Esophagus squamous epithelium (tissue), 5 donors: ENCODE measurements at places on chromosomes 12 and 14.

GRCh38 chr14:86357876-86358275 is 827.9 kb downstream of the FLRT2 start:
- no peak for DNase-seq

- DNase-seq = no peak
These were observed 3.5 kb downstream of the LYZ start for GRCh38 chr12:69351462-69352236.

GRCh38 chr12:55767156-55767555 is 24.2 kb downstream of the GDF11 start:
- DNase-seq = no peak

- DNase-seq = no peak
These were observed 211.0 kb upstream of the NUDT4 start for GRCh38 chr12:93166541-93167307.

GRCh38 chr12:115351514-115352077 is 667.6 kb upstream of the TBX3 start:
- DNase-seq = no peak

GRCh38 chr12:96502477-96502876 is 13.1 kb downstream of the CFAP54 start:
- no peak for DNase-seq

- no peak for DNase-seq
These were observed 1.7 kb upstream of the JPH4 start for GRCh38 chr14:23580152-23580926.

DNA sequence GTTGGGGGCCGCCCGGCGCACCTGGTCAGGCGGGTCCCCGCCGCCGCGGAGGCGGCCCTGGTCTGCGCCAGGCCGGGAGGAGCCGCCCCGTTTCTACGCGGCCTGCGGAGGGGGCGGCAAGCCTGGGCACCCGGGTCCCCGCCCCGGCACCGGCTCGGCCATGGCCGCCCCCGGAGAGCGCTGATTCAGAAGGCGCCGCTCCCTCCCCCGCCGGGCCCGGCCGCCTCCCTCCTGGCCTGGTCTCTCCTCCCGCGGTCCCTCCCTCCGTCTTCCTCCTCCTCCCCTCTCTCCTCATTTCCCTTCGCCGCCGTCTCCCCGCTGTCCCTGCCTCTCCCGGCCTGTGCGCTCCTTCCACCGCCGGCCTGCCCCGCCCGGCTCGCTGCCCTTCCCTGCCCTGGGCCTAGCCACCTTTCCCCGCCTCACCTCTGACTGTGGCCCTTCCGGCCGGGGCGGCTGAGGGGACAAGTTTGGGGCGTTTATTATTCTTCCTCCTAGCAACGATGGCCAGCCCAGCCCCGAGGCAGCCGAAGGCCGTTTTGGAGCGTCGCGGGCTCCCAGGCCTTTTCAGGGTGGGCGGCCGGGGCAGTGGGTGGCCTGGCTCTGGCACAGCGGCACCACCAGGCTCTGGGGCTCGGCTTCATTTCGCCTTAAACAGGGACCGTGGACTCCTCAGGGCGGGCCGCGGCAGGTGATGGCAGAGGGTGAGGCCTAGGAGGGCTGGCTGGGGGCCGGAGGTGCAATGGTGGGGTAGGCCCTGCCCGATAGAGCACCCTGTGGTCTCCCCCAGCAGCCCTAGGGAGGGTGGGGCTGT is 768 bp downstream of the CEP170B start:
- DNase-seq = no peak

- no peak for DNase-seq
These were observed 2.7 kb downstream of the CFAP251 start for GRCh38 chr12:121921066-121921465.

DNA sequence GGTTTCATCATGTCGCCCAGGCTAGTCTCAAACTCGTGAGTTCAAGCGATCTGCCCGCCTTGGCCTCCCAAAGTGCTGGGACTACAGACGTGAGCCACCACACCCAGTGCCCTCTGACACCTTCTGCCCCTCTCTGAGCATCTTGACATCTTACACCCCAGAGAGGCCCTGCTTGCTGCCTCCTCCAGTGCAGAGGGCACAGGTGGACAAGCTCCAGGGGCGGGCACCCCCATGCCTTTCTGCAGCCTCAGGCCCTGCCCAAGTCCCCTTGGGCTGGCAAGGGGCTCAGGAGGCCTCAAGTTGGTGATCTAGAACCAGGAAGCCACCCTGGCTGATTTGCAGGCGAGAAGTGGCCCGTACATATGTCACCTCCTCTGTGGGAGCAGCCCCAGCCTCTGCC is 11.2 kb upstream of the SH2B3 start:
- no peak for DNase-seq

- DNase-seq = no peak
These were observed 55.3 kb upstream of the STON2 start for GRCh38 chr14:81455390-81455789.

- no peak for DNase-seq
These were observed 750.9 kb upstream of the STXBP6 start for GRCh38 chr14:25800841-25801240.

DNA sequence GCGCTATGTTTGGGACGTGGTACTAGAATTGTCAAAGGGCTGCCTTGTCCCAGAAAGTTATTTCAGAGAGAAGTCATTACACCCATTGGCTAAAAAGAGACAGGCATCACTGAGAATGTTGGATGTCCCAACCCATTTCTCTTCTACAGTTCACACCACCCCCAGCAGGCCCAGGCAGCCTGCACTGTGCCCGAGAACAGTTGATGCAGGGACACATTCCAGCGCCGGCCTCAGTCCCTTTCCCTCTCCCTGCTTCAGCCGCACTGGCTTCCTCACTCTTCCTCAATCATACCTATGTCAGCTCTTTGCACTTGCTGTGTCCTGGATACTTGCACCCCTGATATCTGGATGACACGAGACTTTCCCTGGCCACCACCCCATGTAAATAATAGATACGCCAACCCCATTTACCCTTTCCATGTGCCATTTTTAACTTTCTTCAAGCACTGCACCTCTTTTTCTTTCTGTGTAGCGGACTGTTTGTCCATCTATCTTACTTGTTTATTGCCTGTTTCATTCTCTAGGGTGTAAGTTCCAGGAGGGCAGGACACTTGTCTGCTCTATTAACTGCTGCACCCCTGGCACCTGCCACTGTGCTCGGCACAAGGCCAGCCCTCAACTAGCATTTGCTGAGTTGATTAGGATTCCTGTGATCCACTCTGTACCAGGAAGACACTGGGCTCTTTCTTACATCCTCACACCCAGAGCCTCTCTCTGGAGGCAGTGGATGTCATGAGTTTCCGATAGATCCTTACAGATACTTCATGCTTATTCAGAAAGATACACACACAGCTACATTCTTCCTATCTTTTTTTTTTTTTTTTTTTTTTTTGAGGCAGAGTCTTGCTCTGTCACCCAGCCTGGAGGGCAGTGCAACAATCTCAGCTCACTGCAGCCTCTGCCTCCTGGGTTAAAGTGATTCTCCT is 76.6 kb upstream of the CEP83 start:
- no peak for DNase-seq

- no peak for DNase-seq
These were observed 48.6 kb downstream of the RIMBP2 start for GRCh38 chr12:130667421-130667960.

- no peak for DNase-seq
These were observed 52.0 kb downstream of the PRORP start for GRCh38 chr14:35174342-35174741.

GRCh38 chr12:127531542-127531941 is 735.4 kb upstream of the TMEM132C start:
- DNase-seq = no peak

GRCh38 chr12:122835750-122836026 is 431 bp downstream of the HIP1R start:
- no peak for DNase-seq

- DNase-seq = no peak
These were observed 1.8 kb downstream of the ARID2 start for GRCh38 chr12:45731190-45731775.

GRCh38 chr14:96747006-96747405 is 50.2 kb upstream of the VRK1 start:
- DNase-seq = no peak

DNA sequence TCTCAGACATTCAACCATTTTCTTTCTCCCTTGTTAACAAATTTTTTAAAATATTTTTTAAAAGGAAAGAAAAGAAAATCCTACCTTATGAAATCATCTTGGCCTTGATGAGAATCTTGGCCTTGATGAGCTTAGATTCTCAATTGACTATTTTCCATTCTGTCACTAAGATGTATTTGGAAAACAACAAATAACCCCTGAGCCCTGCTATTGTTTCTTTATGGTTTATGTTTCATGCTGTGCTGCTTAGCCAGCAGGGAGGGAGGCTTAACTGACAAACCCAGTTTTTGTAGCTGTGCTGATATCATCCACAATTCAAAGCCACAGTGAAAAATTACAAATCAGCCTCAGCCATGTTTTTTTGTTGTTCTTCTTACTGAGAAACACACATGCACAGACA is 404.1 kb downstream of the RAD51B start:
- no peak for DNase-seq

GRCh38 chr12:76560086-76560491 is 518 bp upstream of the OSBPL8 start:
- DNase-seq = no peak

- no peak for DNase-seq
These were observed 193.9 kb downstream of the BCAT1 start for GRCh38 chr12:24754690-24755638.

- DNase-seq = no peak
These were observed 76.8 kb upstream of the PLEKHA5 start for GRCh38 chr12:19052689-19053088.

- no peak for DNase-seq
These were observed 14.5 kb upstream of the TESPA1 start for GRCh38 chr12:54998958-54999510.

DNA sequence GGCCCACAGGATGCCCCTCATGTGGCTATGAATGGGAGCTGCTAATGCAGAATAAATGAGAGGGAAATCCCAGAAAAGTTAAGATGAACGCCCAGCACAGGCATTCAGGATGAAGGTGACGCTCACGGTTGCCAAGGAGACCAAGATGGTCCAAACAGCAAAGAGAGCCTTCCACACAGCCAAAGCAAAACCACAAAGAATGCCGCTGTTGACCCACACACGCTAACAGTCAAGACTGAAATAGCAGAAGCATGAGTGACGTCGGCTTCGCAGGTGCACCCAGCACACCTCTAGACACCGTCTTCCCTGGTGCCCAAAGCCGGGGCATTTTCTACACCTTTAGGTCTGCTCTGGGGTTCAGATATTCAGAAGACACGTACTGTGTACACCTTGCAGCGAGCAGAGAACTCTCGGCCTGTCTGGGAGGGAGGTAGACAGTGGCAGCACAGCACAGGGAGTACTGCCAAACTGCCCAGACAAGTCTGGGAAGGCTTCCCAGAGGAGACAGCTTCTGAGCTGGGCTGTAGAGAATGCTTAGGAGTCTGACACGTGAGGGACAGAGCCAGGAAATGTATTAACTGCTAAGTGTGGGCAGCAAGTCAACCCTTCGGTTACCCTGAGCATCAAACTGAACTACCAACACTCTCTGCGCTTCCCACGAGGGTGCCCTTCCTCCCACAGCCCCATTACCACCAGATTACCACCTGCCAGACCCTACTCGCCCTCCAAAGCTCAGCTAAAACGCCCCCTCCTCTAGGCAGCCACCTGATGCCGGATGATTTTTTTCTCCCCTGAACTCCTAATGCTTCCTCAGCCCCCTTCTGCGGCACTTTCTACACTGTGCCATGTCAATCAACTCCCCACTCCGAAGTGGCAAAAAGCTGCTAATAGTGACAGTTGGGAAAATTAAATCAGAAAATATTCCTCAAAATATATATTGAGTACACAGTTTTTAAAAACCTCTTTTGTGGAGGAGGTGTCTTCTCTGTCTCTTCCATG is 50.1 kb downstream of the CCDC88C start:
- DNase-seq = no peak

- DNase-seq = no peak
These were observed 1.4 kb downstream of the PPM1A start for GRCh38 chr14:60250257-60251035.

GRCh38 chr12:124006846-124007713 is 34.1 kb downstream of the ZNF664 start:
- DNase-seq = no peak

- DNase-seq = no peak
These were observed 1.6 kb downstream of the CTDSP2 start for GRCh38 chr12:57844709-57845477.

GRCh38 chr12:88339254-88339949 is 197.3 kb downstream of the TMTC3 start:
- DNase-seq = no peak

GRCh38 chr12:123034022-123034541 is 53.6 kb downstream of the ARL6IP4 start:
- no peak for DNase-seq

DNA sequence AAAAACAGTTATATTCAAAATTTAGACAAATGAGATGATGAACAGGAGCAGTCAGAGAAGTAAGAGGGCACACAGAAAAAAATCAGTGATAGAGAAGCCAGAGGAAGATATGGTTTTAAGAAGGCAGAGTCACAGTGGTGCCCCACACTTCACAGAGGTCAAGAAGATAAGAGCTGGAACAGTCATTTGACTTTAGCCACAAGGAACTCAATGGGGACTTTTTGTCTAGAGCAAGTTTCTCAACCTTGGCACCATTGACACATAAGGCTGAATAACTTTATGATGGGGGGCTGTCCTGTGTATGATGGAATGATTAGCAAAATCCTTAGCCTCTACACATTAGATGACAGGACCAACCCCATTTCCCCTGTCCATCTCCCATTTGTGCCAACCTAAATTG is 172.8 kb upstream of the PLEKHG7 start:
- DNase-seq = no peak

- no peak for DNase-seq
These were observed 2.2 kb downstream of the ZC3H10 start for GRCh38 chr12:56120158-56120846.

DNA sequence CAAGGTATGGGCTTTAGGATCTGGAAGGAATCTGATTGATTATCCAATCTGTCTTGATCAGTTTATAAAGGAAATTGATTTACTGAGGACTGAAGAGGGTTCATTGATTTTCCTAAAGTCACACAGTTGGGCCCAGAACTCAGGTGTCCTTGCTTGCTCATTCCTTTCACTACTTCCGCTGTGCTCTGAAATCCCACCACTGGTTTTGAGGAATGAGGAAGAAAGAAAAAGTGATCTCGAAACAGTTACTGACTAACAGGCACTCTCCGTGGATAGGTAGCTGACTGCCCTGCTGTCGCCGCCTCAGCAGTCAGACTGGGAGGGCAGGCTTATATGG is at the start of gene FITM1:
FITM1 (plus strand) TSS at position 280 of the 337 bp plus-strand sequence. CDS start 905 bp downstream, outside the sequence.
- no peak for DNase-seq

DNA sequence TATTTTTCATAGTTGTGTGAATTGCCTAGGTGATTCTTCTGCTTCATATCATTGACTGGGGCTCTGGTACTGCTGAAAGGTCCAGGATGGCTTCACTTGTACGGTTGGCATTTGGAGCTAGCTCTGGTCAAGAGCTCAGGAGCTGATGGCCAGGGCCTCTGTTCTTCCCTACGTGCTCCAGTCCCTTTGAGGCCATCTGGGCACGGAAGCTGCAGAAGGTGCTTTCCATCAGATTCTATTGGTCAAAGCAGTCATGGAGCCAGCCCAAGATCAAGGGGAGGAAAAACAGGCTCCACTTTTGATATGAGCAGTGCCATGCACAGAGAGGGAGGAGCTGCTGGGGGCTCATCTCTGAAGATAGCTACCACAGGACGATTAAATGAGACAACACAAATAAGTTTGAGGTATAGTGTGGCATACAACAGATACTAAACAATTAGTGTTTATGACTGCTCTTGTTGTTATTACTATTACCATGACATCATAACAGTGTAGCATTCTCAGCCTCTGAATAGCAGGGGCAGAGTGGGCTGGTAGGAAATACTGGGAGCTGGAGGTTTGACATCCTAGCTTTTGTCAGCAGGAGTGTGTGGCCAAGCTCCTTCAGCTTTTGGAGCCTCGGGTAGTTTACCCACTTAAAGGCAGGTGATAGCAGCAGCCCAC is 10.4 kb downstream of the KRT83 start:
- DNase-seq = no peak

GRCh38 chr12:50224026-50224692 is 57.0 kb upstream of the CERS5 start:
- DNase-seq = no peak
